ENCODE measurements at places on chromosomes 1 and 21.

DNA sequence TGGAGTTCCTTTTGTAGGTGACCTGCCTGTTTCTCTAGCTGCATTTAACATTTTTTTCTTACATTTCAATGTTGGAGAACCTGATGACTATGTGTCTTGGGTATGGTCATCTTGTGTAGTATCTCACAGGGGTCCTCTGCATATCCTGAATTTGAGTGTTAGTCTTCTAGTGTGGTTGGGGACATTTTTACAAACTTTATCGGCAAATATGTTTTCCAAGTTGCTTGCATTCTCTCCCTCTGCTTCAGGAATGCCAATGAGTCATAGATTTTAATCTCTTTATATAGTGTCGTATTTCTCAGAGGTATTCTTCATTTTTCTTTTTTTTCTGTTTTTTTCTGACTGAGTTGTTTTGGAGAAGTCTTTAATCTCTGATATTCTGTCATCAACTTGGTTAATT lies 684.0 kb downstream of the NCAM2 start:
- no peaks in the 10 kb centered on the region for H3K36me3 ChIP-seq
- no peak for DNase-seq
- no peaks in the 10 kb centered on the region for H3K4me1 ChIP-seq
- H3K27me3 ChIP-seq = no peaks in the 10 kb centered on the region
- no peak overlapping the region for H3K4me3 ChIP-seq

- no peak overlapping the region for H3K27ac ChIP-seq
- H3K4me1 ChIP-seq = peaks cover 37% of the 10 kb centered on the region
- H3K27me3 ChIP-seq = no peaks in the 10 kb centered on the region
- no peak for DNase-seq
- H3K36me3 ChIP-seq = peaks cover 21% of the 10 kb centered on the region
Measured at GRCh38 chr21:31727181-31727580, 4.7 kb downstream of the SCAF4 start.

- H3K27ac ChIP-seq = no peak overlapping the region
- no peak for DNase-seq
- H3K4me1 ChIP-seq = peaks cover 3% of the 10 kb centered on the region
- no peaks in the 10 kb centered on the region for H3K27me3 ChIP-seq
Measured at GRCh38 chr21:44392185-44392584, 38.8 kb downstream of the TRPM2 start.

DNA sequence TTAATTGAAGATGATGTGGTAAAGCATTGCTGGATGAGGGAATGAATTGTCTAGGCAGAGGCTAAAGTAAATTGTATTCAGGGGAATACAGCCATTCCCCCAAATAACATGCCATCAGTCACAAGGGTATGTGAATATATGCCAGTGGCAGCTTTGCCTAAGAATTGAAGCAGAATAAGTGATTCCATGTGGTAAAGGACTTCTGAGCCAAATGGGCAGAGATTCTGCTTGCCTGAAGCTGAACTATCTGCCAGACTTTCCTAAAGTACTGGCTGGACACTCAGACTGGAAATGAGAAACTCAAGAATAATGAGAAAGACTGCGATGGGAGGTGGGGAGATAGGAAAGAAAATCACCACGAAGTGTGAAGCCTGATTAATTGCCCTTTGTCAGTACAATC lies 2.4 kb downstream of the LIX1L start:
- H3K4me1 ChIP-seq = peaks cover 53% of the 10 kb centered on the region
- no peak overlapping the region for H3K4me3 ChIP-seq
- no peak for DNase-seq
- H3K27me3 ChIP-seq = no peaks in the 10 kb centered on the region
- no peak overlapping the region for H3K27ac ChIP-seq

All from activated B cell treated with CpG ODN at 0.5 μM for 24 hours (primary cell).